ENCODE measurements at places on chromosomes 4 and X.

DNA sequence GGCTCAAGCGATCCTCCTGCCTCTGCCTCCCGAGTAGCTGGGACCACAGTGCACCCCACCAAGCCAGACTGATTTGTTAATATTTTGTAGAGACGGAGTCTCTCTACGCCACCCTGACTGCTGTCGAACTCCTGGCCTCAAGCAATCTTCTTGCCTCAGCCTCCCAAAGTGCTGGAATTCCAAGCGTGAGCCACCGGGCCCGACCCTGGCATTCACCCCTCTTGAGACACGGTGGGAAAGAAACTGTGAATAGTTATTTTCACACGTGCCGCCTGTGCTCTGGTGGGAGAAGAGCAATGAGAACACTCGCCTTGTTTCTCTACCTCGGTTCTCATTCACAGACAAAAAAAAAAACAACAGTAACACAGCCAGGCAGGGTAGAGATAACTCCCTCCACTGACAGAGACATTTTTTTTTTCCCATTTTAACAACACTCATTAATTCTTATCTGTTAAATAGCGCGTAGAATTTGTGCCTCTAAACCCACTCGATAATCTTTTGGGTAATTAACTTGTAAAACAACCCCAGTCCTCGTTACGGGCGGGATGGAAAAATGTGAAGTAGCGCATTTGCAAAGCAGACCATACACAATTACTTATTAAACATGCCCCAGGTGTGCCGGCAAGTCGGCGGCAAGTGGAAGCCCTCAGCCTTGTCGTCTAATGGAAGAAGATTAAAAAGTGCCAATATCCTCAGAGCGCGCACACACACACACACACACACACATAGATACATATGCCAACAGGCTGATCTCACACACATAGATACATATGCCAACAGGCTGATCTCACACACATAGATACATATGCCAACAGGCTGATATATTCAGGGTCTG lies 103.3 kb downstream of the DHRSX start:
- no peak for DNase-seq

DNA sequence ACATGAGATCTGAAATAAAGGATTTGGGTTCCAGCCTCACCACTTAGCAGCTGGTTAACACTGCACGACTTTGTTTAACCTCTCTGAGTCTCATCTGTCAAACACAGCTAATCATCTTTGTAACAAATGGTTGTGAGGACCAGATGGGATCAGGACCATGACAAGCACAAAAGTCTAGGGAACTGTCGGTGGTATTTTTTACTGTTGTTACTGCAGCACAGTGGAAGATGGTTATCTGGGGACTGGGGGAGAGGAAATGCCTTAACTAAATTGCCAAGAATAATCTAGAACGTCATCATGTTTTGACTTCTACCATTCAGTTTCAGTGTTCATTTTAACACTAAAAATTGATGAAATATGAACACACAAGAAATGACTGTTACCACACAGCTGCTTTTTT lies 99.5 kb downstream of the ADGRA3 start:
- DNase-seq = no peak

GRCh38 chrX:48472225-48472624 lies 2.2 kb upstream of the SLC38A5 start:
- DNase-seq = no peak

DNA sequence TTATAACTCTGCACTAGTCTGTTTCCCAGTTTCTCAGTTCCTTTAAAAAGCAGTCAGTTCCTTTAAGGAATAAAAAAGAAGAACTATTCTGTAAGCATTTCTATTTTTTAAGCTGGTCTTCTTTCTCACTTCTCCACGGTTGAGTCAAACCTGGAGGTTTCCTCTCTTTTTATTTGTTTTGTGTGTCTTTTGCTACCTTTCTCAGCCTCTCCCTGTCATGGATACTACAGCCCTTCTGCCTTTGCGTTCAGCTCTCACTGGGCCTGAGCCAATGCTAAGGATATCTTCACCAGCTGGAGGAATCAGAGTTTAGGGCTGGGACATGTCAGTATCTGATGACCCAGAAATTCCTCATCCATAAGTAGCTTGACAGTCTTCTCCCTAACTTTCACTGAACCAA lies 49.7 kb upstream of the PRKX start:
- DNase-seq = no peak

DNA sequence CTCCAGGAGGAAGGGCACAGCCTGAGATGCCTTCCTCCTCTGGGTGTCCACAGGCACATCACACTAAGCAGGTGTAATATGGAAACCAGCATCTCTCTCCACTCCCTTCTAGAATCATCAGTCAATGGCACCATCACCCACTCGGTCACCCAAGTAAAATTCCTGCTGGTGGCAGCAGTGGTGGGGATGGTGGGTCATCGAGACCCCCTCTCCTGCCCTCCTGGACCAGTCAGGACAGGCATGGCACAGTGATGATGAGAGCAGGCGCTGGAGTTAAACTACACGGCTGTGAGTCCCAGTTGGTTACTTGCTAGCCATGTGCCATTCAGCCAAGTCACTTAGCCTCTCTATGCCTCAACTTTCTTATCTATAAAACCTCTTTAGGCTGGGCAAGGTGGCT lies 42.5 kb downstream of the SCD5 start:
- no peak for DNase-seq

All from coronary artery (tissue), 2 donors.